ENCODE measurements at places on chromosomes 5 and 9.
A peak's percentile ranks its signal among the peaks of the same experiment; 100 is the strongest.

GRCh38 chr5:168793841-168794837 lies 215.0 kb upstream of the PANK3 start:
- no peak for DNase-seq

GRCh38 chr5:174777111-174777510 lies 52.7 kb downstream of the MSX2 start:
- no peak for DNase-seq

- no peak for DNase-seq
Measured at GRCh38 chr9:9099646-9100045, 1300.1 kb upstream of the DMAC1 start.

DNA sequence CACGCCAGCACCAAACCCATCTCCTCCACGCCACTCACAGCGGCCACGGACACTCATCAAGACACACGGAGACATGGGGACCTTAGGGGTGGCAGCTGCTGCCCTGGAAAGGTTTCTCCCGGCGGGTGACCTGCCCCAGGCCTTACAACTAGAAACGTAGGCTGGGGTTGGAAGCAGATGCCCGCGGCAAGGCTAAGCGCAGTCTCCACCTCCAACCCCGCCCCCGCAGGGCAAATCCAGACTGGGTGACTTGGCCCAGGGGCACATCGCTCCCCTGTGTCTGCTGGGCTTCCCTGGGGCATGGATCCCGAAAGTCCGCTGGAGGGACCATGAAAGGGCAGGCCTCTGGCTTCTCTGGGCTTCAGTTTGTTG lies 12.0 kb upstream of the ASS1 start:
- no peak for DNase-seq

DNA sequence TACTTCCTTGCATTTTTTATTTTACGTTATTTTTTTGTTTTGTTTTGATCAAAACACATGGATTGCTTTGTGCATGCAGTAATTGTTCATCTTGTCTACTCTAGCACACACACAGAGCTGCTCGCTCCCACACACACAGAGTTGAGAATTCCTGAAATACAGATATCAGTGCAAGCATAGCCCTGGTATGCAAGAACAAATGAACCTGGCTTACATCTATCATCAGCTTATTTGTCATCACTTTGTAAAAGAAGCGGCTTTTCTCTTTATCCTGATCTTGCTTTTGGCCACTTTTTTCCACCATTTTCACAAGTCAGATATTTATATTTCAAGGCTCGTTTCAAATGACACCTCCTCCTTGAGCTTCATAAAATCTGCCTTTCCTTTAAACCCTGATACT lies 1435.7 kb downstream of the MAT2B start:
- no peak for DNase-seq

- peak; percentile 64 for DNase-seq
Measured at GRCh38 chr5:36073595-36074216, 7.0 kb upstream of the UGT3A2 start.

GRCh38 chr5:125190232-125191087 lies 444.0 kb upstream of the ZNF608 start:
- no peak for DNase-seq

DNA sequence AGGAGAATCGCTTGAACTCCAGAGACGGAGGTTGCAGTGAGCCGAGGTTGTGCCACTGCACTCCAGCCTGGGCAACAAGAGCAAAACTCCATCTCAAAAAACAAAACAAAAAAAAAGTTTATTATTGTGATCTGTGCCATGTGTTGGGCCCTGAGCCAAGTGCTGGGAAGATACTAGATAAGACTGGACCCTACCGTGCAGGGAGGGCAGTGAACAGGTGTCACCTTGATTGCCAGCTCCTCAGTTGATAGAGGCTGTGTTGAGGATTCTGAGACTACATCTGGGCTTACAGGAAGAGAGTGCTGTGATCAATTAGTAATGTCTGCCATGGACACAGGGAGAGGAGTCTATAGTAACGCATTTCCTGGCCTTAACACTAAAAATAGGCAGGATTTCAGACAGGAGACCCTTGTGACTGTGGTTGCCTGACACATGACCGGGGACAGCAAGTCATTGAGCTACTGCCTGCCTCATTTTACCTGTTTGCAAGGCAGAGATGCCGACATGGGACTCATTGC lies 201.5 kb downstream of the C9orf50 start:
- no peak for DNase-seq

- DNase-seq: no peak
Measured at GRCh38 chr9:98811051-98811650, 3.7 kb downstream of the GALNT12 start.

- no peak for DNase-seq
Measured at GRCh38 chr5:97400537-97400936, 217.5 kb upstream of the RIOK2 start.

DNA sequence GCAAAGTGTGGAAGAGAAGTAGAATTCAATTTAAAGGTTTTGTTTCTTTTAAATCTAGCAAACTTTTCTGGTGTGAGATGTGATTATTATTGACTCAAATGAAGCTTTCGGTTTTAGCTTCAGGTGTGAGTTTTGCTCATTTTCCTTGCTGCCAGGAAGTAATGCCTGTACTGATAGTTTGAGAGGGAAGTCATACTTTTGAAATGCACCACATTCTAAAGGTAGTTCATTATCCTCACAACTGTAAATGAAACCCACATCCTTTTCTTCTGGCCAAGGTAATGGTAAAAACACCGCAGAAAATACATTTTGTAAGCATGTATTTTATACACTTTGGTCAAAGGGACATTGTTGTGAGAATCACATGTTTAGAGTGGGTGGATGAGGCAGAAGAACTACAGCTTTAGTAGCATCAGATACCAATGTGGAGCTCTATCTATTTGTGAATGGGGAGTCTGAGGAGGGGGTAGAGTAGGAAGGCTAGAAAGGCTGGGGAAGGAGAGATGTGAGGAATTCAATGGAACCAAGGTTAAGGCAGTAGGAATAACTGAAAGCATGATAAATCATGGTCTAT lies 167.0 kb upstream of the CDKN2B start:
- DNase-seq: no peak
